ENCODE measurements at places on chromosomes 3 and 15. TPM values are rescaled to one million over a fixed set of nuclear protein-coding genes. Genes with fewer than 3 reads are reported as not detected.

DNA sequence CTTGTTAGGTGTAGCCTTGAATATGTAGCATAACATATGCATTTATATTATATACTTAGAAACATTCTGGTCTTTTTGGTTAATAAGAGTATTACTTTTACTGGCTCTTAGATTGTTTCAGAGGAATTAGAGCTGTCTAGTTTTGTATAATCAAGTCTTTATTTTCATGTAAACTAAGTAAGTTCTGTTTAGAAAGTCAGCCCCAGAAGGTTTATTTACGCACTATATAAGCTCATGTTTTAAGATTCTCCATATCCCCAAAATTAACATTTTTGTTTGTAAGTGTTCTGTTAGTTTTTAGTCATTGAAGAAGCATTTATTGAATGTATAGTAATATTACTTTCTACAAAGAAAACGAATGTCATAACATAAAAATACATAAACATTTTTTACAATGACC, 158.1 kb downstream of the HCN4 start:
- DNase-seq: no peak

DNA sequence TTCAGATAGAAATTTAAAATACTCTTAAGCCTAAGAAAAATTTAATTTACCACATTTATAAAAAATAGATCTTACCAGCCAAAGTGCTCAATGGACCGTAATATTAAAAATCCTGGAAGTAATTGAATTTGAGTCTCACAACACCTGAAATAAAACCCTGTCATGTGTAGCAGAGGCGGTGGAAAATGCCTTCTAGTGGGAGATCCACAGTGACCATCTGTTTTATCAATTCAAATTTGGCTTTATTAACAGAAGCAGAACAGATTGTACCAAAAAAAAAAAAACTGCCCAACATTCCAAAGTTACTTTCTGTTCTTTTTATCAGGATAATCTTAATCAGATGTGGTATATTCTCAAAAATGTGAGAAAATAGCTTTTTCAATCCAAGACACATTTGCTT, 71.7 kb downstream of the DMXL2 start:
- DNase-seq: no peak

GRCh38 chr3:120449251-120449650, 1.5 kb downstream of the FSTL1 start:
- DNase-seq: no peak

DNA sequence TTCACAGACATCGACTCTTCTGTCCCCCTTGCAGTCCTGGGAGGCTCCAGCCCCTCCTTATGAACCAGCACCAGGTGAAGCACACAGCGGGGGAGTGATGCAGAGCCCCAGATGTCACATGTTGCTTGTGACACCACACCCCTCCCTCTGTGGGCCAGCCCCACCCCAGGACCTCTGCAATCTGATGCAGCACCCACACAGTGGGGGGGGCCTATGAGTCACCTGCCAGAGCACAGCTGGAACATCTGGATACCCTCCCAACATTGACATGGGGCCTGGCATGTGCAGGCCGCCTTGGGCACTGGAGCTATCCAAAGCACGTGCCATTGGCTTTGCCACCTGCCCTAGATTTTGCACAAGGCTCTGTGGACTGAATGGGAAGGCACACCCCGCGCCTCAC, 70.5 kb downstream of the FEM1B start:
- DNase-seq: no peak

DNA sequence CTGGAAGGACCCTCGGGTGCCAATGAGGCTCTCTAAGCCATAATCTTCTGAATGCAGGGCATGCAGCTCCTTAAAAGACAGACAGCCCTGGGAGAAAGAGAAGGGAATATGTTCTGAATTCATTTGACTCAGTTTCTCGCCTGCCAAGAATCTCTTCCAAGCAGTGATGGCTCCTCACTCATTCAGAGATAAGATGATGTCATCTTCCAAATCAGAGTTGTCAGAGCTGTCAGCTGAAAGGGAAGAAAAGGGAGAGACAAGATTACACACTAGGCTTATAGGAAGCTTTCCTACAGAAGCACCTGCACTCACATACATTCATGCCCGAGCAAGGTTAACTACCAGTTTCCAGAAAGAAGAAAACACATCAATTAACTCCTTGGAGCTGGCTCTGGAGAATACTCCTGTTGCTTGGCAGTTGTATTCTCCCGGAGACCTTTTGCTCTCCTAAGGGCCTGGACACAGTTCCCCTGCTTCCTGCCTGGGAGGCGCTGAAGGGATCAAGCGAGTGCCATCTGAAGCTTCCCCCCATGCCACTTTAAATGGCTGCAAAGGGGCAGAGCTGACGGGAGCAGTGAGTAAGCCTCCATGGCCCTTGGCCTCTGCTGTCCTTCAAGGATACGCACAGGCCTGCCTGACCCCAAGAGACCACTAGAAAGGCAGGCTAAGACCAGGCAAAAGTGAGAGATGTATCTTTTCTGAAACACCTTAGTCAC, 7.7 kb downstream of the RBM15B start:
- no peak for DNase-seq

DNA sequence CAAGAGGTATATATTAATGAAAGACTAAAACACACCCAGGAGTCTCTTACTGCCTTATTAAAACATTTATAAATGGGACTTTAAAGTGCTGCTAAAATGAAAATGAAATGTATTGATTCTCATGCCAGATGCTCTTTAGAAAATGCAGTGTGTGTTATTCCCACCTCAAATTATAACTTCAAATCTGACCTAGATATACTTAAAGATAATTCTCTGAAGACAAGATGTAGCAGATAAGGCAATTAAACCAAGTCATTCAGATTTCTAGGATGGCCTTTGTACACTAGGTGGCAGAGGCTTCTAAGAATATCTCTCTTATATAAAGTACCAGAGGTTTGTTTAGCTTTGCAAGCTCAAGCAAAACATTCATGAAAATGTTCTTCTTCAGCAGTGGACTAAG, 26.9 kb upstream of the GOLGA8B start:
- DNase-seq: no peak

DNA sequence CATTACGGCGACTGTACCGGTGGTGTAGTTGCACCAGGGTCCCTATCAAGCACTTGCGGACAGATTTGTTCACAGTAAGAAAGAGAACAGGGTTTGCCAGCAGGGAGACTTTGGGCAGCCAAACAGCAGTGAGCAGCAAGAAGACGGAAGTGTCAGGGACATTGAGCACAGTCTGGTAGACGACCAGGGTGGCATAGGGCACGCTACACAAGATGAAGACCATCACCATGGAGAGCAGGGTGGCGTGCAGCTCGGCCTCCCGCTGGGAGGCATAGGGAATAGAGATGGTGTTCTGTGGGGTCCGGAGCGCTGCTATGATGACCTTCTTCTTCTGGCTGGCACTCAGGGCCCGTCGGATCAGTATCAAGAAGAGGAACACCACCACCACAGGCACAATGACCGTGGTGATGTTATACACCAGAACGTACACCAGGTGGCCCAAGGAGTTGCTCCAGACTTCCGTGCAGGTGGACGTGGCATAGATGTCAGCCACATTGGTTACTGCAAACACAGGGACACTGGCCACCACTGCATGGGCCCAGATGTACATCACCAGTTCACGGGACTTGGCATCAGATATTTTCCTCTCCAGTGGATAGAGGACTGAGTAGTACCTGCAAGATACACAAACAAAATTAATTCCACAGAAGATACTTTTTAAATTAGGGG, 19.1 kb upstream of the FSIP1 start:
- DNase-seq: no peak

- DNase-seq: no peak
These were observed 291.2 kb downstream of the ZBTB20 start for GRCh38 chr3:114855839-114856238.

- DNase-seq: no peak
These were observed 132.5 kb upstream of the THBS1 start for GRCh38 chr15:39448409-39448808.

- no peak for DNase-seq
These were observed 16.9 kb upstream of the CLDN1 start for GRCh38 chr3:190339130-190339529.

The FLNB gene
- polyA plus RNA-seq: 176 TPM

The C3orf33 gene
- polyA plus RNA-seq: 13.7 TPM

The ARGFX gene
- not detected for polyA plus RNA-seq

The ATP8B4 gene
- 3.8 TPM for polyA plus RNA-seq

The SNURF gene
- polyA plus RNA-seq: 25.9 TPM

The HACD2 gene
- 53.6 TPM for polyA plus RNA-seq
